ENCODE measurements at places on chromosomes 12 and 14.

DNA sequence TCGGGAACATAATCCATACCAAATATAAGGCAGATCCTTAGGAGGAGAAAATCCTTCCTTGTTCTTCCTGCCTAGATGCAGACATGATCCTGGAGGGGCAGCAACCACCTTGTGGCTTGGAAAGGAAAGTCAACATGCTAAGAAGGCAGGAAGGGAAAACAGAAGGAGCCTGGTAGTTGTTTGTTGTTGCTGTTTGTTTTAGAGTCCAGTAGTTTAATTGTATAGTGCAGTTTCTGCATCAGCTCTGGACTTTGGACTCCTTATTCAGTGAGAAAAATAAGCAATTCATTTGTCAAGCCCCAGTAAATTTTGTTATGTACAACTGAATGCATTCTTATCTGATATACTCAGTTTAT lies 45.7 kb upstream of the APPL2 start:
- DNase-seq: no peak

DNA sequence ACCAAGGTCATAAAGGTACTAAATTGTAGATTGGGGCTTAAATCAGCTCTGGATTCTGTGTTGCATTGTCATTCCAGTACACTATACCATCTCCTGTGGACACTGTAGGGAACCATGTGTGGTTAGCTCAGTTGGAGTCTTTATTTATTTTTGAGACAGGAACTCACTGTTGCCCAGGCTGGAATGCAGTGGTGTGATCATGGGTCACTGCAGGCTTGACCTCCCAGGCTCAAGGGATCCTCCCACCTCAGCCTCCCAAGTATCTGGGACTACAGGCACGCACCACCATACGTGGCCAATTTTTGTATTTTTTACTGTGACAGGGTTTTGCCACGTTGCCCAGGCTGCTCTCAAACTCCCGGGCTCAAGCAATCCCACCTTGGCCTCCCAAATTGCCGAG lies 6.7 kb downstream of the PAPOLA start:
- no peak for DNase-seq

DNA sequence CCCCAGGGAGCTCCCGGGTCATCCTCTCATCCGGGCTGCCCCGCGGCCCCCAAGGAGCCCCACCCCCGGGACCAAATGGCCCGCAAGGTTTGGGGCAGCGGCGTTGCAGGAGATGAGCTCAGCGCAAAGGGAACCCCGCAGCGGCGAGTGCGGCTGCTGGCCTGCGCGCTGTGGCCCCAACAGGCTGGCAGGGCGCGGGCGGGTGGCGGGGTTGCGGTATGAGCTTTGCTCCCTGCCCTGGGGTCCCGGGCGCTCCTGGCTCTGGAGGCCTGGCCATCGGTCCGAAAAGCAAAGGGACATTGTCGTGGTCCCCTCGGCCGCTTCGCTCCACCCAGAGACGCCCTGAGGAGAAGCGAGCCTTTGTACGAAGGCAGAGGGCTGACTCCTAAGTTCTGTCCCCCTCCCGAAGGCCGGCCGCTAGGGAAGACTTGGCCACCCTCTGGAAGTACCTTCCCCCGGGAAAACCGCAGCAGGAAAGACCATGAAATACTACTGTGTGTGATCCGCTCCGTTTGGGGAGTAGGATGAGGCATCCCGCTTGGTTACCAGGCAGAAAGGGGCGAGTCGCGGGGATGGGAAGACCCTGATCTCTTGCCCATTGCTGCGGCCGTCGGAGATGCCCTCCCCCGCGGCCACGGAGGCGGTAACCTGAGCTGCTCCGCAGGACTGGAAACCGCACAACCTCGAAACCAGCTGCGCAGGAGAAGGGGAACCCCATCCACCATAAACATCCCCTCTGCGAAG lies 620 bp upstream of the NID2 start:
- DNase-seq: peak; percentile 54

DNA sequence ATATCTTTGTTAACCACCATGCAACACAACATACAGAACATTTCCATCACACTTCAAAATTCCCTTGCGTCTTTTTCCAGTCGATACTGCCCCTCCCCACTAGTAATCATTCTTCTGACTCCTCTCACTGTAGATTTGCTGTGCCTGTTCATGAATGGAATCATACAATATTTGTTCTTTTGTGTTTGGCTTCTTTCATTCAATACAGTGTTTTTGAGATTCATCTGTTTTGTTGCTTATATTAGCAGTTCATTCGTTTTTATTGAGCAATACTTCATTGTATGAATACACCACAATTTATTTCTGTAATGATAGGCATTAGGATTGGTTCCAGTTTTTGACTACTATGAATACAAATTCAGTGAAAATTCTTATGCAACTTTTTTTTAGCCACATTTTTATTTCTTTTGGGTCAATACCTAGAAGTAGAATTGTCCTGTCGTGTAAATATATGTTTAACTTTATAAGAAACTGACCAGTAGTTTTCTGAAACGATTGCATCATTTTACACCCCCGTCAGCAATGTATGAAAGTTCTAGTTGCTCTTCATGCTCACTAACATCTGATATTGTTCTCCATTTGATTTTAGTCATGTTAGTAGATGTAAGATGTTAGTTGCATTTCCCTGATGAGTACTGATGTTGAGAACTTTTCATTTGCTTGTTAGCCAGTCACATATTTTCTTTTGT lies 127.5 kb downstream of the TGFB3 start:
- DNase-seq: no peak

Data from suppressor macrophage treated with lipopolysaccharide for 1 hour (primary cell).